ENCODE measurements at places on chromosomes 16 and 17.

DNA sequence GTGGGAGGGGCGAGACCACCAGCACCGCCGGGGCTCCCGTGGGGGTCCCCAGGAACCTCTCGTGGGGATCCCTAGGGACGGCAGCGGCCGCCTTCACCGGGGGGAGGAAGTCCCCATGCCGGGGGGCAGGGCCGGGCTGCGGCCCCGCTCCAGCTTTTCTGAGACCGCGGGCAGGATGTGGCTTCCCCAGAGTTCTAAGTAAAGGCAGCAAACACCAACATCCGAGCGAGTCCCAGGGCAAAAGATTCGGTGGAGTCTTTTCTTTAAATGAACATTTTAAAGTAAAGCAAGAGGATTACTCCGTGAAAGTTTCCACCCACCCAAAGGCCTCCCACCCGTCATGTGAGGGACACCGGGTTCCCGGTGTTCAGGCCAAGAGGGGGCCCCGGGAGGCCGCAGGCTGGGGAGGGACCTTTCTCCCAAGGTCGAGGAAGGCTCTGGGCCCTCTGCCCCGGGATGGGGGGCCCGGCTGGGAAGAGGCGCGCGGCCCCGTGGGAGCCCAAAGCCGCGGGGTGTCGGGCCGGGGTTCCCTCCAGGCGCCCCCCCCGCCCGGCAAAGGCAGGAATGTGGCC is 137.2 kb upstream of the RPH3AL start:
- DNase-seq, result peak; percentile 45

DNA sequence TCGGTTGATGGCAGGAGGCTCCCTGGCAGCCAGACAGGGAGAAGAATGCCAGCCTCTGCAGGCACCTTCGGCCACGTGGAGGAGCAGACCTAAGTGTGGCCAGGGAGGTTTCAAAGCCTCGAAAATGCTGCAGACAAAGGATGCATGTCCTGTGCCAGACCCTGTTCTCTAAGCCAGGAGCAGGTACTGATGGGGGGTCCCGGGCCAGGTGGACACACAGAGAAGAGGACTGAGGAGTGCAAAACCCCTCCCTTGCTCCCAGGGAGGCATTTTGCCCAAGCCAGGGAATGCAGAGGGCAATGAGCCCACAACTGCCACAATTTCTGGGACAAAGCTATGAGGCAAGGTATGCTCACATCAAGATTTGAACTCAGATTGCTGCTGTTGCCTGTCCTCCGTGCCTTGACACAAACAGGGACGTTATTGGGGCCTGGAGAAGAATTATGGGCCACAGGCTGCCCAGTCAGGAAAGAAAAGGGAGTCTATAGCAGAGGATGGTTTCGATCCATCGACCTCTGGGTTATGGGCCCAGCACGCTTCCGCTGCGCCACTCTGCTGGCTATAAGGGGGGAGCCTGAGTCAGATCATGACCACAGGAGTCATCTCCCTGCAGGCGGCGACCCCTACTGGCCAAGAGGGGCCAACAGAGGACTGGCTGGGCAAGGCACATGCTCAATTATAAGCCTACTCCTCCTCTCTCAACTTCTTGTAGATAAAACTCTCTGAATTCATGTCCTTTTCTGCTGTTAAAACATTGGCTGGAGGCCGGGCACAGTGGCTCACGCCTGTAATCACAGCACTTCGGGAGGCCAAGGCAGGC is 25.1 kb upstream of the FOXK2 start:
- peak; percentile 91 for DNase-seq

DNA sequence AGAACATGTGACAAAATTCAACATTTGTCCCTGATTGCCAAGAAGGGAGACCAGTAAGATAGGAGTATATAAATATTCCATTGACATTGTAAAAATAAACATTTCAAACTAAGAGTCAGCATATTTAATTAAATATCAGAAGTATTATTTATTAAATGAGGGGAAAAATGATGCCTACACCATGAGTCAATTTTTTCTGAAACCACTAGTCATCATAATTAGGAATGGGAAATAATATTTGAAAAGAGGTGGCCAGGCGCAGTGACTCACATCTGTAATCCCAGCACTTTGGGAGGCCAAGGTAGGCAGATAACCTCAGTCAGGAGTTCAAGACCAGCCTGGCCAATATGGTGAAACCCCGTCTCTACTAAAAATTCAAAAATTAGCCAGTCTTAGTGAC is 2.1 kb downstream of the CMTM1 start:
- DNase-seq, result no peak

GRCh38 chr16:67928561-67929364 is 2.9 kb downstream of the CTRL start:
- DNase-seq, result peak; percentile 42

- DNase-seq, result no peak
Measured at GRCh38 chr16:35909351-35909954, 2450.0 kb downstream of the TP53TG3F start.

Data from astrocyte of the spinal cord (primary cell).